Fibroblast of lung (primary cell): ENCODE measurements at places on chromosomes 13 and 19. TPM values are rescaled to one million over a fixed set of nuclear protein-coding genes. Genes with fewer than 3 reads are reported as not detected.

GRCh38 chr13:29621051-29621800, 25.7 kb upstream of the SLC7A1 start:
- no peak for DNase-seq

SIAH3 gene
- polyA plus RNA-seq = not detected in 2 replicates

DNA sequence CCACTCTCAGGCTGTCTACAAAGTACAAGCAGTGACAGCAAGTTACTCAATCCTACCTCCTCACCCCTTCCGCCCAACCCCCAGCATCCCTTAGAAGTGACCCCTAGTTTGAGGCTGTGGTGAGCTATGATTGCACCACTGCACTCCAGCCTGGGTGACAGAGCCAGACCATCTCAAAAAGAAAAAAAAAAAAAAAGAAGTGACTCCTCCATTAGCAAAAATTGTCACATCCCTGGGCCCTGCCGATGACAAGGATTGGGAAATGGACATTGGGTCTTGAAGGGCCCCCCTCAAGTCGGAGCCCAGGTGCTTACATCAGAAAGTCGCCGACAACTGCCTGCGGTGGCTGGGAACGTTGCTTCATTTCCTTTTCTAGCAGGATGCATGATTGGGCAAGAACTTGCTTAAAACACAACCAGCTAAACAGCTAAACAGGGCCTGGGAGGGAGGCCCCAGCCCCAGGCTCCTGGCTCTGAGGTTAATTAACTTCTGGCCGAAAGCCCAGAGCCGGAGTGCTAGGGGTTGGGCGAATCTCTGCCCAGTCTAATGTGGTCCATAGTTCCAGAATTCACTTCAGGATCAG, 15.3 kb downstream of the RAB3D start:
- peak; percentile 95 for DNase-seq

- DNase-seq = peak; percentile 6
Observed at GRCh38 chr19:53982611-53983010, 8.8 kb upstream of the CACNG6 start.

SELENOV gene
- not detected in 2 replicates for polyA plus RNA-seq

PNMA8A gene
- polyA plus RNA-seq = 0.45 and 1.4 TPM in 2 replicates

DNA sequence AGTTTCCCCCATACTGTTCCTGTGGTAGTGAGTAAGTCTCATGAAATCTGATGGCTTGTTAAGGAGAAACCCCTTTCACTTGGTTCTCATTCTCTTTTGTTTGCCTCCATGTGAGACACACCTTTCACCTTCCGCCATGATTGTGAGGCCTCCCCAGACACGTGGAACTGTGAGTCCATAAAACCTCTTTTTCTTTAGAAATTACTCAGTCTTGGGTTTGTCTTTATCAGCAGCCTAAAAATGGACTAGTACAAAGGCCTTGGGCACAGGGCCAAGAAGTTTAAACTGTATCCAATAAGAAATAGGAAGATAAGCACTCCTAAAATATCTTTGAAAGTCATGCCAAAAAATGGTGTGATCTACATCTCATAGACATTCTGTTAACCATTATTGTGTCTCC, 176.9 kb downstream of the TBC1D4 start:
- no peak for DNase-seq

DNA sequence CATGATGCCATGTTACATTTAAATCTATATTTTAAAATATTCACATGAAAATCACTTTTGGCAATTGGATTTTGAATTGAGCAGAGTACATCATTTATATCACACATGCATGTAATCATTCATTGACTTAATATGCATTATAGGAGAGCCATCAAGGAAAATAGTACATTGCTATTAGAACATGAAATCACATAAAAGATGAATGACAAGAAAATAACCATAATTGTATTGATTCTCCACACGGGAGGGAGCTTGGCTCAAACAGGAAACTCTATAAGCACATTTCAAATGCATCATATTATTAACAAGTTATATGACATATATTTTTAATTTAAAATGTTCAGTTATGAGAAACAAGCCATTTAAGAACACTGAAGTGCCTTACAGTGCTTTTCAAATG, 208.6 kb upstream of the PRR20A start:
- no peak for DNase-seq

GPR18 gene
- polyA plus RNA-seq = not detected in 2 replicates

GRCh38 chr19:45439569-45440258, 16.0 kb upstream of the ERCC1 start:
- DNase-seq = peak; percentile 74

GRCh38 chr19:19105365-19106055, 32.8 kb downstream of the TMEM161A start:
- peak; percentile 55 for DNase-seq

DNA sequence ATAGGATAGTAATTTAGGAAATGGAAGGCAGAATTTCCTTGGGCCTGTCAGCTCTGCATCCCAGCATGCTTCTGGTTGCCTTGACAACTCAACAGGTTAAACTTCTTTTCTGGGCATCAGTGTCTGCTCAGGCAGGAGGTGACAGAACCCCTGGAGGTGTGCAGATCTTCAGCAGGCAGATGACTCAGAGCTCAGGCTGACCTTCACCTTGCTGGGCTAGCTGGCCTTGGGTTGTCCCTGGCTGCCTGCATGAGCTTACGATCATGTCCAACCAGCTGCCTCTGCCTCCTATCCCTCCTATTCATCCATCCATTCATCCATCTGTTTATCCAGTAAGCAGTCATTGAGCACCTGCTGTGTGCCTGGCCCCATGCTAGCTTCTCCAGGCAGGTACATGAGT, 81.2 kb upstream of the KCTD15 start:
- no peak for DNase-seq

GRCh38 chr13:35014606-35015213, 72.6 kb downstream of the NBEA start:
- no peak for DNase-seq

GRCh38 chr19:12687496-12688196, at the start of gene GNG14:
TSS of gene GNG14 (plus strand) at chr19:12687998. CDS start at chr19:12688049, 51 bp downstream.
- no peak for DNase-seq

GRCh38 chr13:44365008-44365407, 8.6 kb upstream of the SERP2 start:
- peak; percentile 48 for DNase-seq

RANBP3 gene
- polyA plus RNA-seq = 59.4 and 72.9 TPM in 2 replicates

CNN1 gene
- polyA plus RNA-seq = 24.0 and 83.9 TPM in 2 replicates

GRCh38 chr13:98461486-98462240, 115.2 kb downstream of the STK24 start:
- DNase-seq = no peak

SCEL gene
- not detected in 2 replicates for polyA plus RNA-seq

CLEC4G gene
- not detected in 2 replicates for polyA plus RNA-seq

- DNase-seq = no peak
Observed at GRCh38 chr19:33712268-33712667, 84.4 kb upstream of the KCTD15 start.

GRCh38 chr19:6226012-6226411, 53.8 kb downstream of the MLLT1 start:
- no peak for DNase-seq

DNA sequence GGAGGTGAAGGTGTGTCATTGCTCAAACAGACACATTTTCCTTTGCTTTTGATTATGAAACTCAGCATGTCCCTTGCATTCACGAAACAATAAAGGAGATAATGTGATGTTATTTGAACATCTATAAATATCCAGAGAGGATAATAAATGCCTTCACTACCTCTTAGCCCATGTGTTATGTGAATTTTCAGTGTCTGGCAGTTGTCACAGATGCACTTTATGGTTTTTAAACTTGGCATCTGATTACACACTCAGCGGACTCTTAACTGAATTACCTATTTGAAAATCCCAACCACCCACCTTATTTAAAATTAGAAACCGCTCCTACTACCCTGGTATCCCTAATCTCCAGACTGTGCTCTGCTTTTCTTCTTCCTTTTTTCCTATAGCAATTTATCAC, 254.2 kb downstream of the COG6 start:
- no peak for DNase-seq

GRCh38 chr13:112102243-112102642, 35.3 kb downstream of the SOX1 start:
- no peak for DNase-seq

DNA sequence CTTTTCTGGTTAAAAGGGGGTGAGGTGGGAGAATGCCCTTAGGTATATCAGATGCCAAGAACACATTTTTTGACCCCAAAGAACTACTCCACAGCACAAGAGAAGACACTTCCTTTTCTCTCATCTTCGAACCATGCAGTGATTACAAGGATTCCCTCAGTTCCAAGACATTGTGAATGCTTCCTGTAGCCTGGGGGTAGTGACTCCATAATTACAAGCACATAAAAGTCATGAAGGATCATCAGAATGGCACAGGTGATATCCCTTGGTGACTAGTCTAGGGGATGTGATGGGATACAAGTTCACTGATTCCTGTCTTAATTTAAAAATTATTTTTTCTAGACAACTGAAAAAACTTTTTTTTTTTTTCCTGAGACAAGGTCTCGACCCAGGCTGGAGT, 78.0 kb downstream of the ZC3H13 start:
- no peak for DNase-seq

SERTM1 gene
- not detected in 2 replicates for polyA plus RNA-seq

DNA sequence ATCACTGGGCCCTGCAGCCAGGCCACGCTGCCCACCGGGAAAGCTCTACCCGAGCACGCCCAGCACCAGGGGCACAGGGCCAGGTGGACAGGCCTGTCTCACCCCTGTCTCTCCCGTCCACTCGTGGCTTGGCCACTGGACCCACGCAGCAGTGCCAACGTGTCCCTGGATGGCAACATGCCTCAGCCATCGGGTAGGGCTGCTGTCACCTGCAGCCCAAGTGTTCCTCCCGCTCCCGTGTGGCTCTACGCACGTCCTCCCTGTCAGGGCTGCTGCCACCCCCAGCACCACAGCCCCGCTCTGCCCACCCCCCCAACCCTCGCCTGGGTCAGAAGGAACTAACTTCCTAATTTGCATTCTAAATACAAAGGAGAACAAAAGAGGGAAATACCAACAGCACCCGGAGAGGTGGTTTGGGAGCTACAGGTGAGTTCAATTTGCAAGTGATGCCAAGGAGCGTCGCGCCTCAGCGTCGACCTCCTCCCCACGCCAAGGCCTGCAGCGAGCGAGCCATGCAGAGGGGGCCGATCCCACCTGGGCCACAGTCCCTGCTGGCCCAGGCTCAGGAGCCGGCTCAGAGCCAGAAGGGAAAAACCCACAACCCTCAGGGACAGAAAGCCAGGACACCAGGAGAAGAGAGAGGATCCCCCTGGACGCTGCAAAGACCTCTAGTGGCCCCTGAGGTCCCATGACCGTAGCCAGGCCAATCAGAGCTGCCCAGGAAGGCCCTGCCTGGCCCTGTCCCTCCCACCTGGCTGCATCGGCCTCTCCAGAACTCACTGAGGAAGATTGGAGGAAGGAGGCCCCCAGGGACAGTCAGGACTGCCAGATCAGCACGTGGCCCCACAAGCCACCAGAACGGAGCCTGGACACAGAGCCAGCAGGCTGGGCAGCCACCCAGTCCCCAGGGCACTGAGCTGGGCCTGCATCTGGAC, 128.4 kb upstream of the SPACA7 start:
- no peak for DNase-seq

SLITRK1 gene
- 0.02 TPM in 1 of 2 replicates, not detected in the other for polyA plus RNA-seq

- no peak for DNase-seq
Observed at GRCh38 chr13:83709426-83710132, 172.7 kb downstream of the SLITRK1 start.

- no peak for DNase-seq
Observed at GRCh38 chr19:55098716-55099556, 18.5 kb downstream of the PPP1R12C start.

- peak; percentile 34 for DNase-seq
Observed at GRCh38 chr19:39941615-39942365, 7.4 kb upstream of the FCGBP start.

- no peak for DNase-seq
Observed at GRCh38 chr19:1336079-1336684, 47.5 kb upstream of the NDUFS7 start.

DNA sequence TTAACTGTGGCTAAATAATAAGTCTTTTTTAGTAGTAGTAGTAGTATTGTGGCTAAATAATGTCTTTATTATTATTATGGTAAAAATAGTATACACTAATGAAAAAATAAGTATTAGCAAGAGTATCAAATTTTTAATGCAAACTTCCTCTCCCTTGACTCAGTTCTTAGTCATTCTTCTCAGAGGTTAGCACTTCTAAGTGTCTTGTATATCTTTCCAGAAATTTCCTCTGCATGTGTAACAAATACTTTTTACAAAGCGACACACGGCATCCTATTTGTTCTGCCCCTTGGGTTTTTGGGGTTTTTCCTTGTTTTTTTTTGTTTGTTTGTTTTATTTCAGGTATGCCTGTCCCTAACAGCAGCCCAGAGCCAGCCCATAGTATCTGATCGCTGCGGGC, 20.9 kb downstream of the SIN3B start:
- peak; percentile 51 for DNase-seq

- no peak for DNase-seq
Observed at GRCh38 chr13:106007156-106007555, 528.3 kb downstream of the EFNB2 start.

GRCh38 chr13:34419755-34420154, 522.3 kb upstream of the NBEA start:
- DNase-seq = no peak

GRCh38 chr19:41426116-41426841, 895 bp downstream of the B3GNT8 start:
- no peak for DNase-seq

SIGLEC6 gene
- polyA plus RNA-seq = not detected in 2 replicates

NLRP5 gene
- polyA plus RNA-seq = not detected in 2 replicates

DNA sequence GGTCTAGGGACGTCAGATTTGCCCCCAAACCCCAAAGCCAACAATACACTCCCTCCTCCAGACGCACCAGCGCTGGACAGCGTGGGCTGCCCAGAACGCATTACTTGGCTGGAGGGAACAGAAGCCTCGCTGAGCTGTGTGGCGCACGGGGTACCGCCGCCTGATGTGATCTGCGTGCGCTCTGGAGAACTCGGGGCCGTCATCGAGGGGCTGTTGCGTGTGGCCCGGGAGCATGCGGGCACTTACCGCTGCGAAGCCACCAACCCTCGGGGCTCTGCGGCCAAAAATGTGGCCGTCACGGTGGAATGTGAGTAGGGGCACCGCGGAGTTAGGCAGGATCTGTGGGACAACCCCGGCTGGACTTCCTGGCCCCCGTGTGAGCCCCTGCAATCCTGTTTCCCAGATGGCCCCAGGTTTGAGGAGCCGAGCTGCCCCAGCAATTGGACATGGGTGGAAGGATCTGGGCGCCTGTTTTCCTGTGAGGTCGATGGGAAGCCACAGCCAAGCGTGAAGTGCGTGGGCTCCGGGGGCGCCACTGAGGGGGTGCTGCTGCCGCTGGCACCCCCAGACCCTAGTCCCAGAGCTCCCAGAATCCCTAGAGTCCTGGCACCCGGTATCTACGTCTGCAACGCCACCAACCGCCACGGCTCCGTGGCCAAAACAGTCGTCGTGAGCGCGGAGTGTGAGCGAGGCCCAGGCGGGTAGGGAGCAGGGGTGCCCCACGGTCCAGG, 4.0 kb downstream of the ICAM5 start:
- no peak for DNase-seq

DNA sequence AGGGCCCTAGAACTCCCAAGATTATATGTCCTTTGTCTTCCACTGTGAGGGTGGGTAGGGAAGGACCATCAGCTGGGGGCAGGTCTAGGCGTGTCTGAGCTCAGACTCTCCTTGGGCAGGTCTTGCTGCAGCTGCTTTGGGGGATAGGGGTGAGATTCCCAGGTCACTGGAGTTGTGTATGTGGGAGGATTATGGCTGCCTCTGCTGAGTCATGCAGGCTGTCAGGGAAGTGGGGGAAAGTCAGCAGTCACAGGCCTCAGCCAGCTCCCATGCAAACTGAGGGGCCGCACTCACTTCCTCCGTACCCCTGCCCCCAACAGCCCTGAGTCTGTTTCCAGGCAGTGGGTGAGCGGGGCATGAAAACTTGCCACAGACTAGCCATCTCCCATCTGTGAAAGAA, 600.8 kb downstream of the DIAPH3 start:
- no peak for DNase-seq

SF3A2 gene
- 11.1 and 14.8 TPM in 2 replicates for polyA plus RNA-seq

ZNF121 gene
- polyA plus RNA-seq = 3.7 and 4.2 TPM in 2 replicates

GRCh38 chr19:35347171-35347929, at the start of gene FFAR1:
TSS of gene FFAR1 (plus strand) at chr19:35347902. CDS start at chr19:35351552, 3,650 bp downstream.
- no peak for DNase-seq

ADM5 gene
- polyA plus RNA-seq = 0.06 and 0.15 TPM in 2 replicates
